ENCODE measurements at places on chromosomes 6 and 20.

- no peak for DNase-seq
Observed at GRCh38 chr20:24768201-24768636, 180.8 kb upstream of the CST7 start.

DNA sequence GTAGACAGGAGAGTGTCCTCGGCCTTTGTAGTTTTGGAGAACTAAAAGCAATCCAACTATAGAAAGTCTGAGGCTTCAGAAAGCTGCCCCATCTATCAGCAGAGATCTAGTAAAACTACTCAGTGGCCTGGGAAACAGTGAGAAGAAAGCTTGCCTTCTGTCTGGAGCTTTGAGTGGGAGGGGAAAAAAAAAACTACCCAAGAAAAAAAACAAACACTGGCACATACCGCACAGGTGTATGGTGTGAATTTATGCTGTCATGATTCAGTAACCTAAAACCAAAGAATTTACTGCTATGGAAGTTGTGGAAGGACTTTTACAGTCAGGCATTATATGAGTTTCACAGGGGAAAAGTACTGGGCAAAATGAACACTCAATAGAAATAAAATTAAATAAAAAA, 280.5 kb downstream of the ADGRB3 start:
- no peak for DNase-seq

GRCh38 chr6:169701311-169701953, 397 bp downstream of the WDR27 start:
- no peak for DNase-seq

GRCh38 chr6:54467384-54467783, 159.1 kb downstream of the TINAG start:
- DNase-seq: no peak

- no peak for DNase-seq
Observed at GRCh38 chr6:85404564-85405174, 45.2 kb upstream of the NT5E start.

DNA sequence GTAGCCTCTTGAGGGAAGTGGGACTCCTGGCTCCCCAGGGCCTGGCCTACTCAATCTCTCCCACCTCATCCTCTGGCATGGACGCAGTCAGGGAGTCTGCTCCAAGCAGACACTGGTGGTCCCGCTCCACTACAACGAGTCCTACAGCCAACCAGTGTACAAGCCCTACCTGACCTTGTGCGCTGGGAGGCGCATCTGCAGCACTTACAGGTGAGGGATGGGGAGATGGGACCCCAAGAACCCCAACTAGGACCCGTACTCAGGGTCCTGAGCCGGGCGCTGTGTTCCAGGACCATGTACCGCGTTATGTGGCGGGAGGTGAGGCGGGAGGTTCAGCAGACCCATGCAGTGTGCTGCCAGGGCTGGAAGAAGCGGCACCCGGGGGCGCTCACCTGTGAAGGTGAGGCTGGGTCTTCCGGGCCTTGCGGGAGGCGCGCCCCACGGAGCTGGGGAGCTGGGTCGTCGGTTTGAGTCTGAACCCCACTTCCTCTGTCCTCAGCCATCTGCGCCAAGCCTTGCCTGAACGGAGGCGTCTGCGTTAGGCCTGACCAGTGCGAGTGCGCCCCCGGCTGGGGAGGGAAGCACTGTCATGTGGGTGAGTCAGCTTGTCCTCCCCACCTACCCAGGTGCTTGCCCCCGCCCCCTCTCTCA, 2.1 kb downstream of the EGFL8 start:
- DNase-seq: no peak

DNA sequence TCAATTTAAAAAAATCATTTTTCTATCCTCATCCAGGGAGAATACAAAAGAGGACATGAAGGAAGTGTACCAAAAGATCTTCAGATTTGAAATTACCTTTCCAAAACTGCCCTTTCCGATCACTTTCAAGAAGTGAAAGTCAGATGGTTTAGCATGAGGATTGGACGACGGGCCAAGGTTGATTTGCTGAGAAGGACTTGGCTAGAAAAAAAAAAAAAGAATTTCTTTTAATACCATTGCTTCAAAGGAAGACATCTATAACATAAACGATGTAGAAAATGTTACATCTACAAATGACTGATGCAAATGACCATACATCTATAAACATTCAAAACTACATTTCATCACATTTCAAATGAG, 120.9 kb upstream of the SLC2A12 start:
- DNase-seq: no peak

DNA sequence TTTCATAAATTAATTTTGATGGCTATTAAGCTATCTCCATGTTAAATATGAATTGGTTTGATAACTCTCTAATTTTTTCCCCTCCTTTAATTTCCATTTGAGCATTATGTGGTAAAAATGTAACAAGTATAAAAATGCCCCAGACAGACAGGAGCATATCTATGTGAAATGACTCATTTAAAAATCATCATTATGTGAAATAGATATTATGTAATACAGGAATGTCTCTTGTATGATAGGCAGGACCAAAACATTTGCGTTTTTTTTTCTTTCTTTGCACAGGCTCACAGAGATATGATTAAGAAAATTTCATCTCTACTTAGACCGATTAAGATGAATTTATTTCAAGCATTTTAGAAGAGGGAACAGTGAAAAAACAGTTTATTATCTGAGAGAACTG, 95.8 kb downstream of the AKAP7 start:
- no peak for DNase-seq

DNA sequence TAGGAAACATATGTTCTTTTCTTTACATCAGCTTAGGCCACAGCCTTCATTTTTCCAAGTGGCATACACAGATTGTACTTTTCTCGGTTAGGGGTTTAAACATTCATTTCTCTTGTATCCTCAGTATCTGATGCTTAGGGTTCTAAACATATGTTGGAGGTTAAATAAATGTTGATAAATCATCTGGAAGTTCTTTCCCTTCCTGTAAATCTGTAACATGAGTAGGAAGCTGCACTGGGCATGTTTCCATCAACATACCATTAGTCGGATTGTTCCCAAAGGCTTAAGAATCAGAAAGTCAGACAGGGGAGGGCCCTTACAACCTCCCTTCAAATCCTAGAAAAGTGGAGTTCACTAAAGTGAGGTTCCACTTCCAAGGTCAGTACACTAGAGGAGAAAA, 54.8 kb upstream of the BCLAF1 start:
- no peak for DNase-seq

DNA sequence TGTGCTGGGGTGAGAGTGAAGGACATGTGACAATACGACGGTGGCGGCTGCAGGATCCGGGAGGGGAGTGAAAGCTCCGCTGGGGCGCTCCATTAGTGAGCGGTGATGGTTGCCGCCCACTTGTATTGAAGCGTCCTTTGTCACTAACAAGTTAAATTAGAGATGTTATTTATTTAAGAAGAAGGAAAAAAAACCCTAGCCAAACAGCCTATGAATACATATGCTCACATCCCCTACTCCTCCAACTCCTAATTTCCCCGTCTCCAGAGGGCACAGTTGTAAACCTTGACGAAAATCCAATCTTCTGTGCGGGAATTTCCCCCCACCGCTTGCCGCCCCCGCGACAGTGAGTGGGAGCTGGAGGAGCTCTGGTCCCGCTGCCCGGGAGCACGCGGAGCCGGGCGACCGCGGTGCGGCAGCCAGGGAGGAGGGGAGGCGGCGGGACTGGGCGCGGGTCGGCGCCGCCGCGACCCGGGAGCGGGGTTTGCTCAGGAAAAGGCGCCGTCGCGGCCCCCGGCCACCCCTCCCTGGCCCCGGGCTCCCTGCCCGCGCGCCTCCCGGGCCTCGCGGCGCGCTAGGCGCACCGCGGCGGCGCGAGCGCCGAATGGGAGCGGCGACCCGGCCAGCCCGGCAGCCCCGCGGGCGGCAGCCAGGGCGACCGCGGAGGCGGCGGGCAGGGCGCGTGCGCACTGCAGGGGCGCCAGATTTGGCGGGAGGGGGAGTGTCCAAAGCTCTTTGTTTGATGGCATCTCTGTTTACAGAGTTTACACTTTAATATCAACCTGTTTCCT, at the start of gene MYB:
TSS of gene MYB (plus strand) at position 767 of the 791 bp plus-strand sequence. CDS start 206 bp downstream, outside the sequence.
- DNase-seq: peak; percentile 74

- DNase-seq: no peak
Observed at GRCh38 chr6:89928604-89929003, 34.3 kb downstream of the GJA10 start.

GRCh38 chr20:56423211-56423610, 11.2 kb downstream of the CASS4 start:
- no peak for DNase-seq

GRCh38 chr20:21129861-21130260, 4.0 kb downstream of the KIZ start:
- DNase-seq: no peak

GRCh38 chr6:127458222-127458621, 967 bp downstream of the KIAA0408 start:
- DNase-seq: no peak

- no peak for DNase-seq
Observed at GRCh38 chr6:143279385-143279784, 171.1 kb downstream of the ADAT2 start.

Measured in stimulated activated naive B cell treated with anti-CD40 and anti-IgM and Interleukin-4, amounts not matched to agents 10 μg/mL and 1 μg/mL and 100 μg/mL, for 72 hours (primary cell).